T-helper 17 cell (primary cell): ENCODE measurements at places on chromosomes 2 and 18. TPM values are rescaled to one million over a fixed set of nuclear protein-coding genes. Genes with fewer than 3 reads are reported as not detected.

The IL1RL1 gene
- total RNA-seq: 0.99 TPM

The SAG gene
- total RNA-seq: 0.10 TPM

The ADCYAP1 gene
- total RNA-seq: not detected

DNA sequence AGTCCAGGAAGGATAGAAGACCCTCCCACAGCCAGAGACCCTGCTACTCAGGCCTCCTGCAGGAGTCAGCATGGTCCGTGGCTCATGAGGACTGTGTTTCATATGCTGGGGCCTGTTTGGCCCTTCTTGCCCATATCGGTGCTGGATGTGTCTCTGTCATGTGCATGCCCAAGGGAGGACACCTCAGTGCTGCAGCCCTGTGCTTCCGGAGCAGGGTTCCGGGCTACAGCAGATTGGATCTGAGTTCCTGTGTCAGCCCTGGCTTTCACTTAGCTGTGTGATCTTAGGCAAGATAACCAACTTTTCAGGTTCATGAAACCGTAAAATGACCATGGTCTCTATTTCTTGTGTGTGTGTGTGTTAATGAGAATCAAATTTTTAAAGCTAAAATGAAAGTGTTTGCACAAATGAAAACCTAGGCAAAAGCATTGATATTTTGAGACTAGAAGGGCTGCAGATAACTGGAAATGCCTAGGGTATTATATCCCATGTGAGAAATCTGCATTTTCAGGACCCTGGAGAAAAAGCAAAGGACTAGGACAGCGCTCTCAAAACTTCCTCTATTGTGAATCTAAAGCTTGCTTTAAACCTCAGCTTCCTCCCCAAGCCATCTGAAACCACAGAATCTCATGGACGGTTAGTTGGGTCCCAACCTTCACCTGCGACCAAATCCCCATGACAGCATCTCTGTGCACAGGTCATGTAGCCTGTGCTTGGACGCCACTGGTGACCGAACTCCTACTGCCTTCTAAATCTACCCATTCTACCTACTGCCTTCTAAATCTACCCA, 58.8 kb upstream of the CAPN13 start:
- H3K4me3 ChIP-seq: no peak overlapping the region
- peaks cover 13% of the 10 kb centered on the region for H3K4me1 ChIP-seq
- H3K27me3 ChIP-seq: peaks cover 33% of the 10 kb centered on the region
- H3K36me3 ChIP-seq: no peaks in the 10 kb centered on the region
- H3K27ac ChIP-seq: no peak overlapping the region

DNA sequence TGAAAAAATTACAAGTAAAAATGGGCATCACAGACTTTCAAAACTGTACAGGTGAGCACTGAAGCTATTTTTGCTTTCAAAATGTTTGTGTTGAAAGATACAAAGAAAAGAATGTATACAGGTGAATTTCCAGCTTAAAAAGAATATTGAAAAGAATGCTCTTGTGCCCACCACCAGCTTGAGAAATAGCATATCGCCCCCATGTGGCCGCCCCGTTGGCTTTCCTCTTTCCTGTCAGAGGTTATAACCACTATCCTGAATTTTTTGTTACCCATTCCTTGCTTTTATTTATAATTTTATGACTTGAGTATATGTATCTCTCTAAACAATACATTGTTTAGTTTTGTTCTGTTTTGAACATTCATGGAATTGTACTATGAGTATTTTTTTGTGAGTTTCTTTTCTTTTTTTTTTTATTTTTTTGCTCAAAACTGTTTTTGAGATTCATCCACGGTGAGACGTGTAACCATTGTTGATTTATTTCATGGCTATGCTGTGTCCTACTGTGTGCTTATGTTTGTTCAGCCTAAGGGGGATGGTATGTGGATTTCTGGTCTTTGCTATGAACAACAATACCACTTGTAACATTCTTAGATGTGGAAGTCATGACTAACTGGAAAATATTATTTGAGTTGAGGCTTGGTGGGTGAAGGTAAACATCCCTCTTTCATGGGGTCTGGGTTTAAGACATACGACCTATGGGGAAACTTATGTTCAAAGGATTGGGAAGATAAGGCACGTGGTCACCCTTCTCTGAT, 11.6 kb downstream of the TRPM8 start:
- no peak overlapping the region for H3K27ac ChIP-seq
- H3K4me1 ChIP-seq: peaks cover 2% of the 10 kb centered on the region
- H3K27me3 ChIP-seq: peaks cover 78% of the 10 kb centered on the region
- H3K4me3 ChIP-seq: no peak overlapping the region
- DNase-seq: no peak
- no peaks in the 10 kb centered on the region for H3K36me3 ChIP-seq

DNA sequence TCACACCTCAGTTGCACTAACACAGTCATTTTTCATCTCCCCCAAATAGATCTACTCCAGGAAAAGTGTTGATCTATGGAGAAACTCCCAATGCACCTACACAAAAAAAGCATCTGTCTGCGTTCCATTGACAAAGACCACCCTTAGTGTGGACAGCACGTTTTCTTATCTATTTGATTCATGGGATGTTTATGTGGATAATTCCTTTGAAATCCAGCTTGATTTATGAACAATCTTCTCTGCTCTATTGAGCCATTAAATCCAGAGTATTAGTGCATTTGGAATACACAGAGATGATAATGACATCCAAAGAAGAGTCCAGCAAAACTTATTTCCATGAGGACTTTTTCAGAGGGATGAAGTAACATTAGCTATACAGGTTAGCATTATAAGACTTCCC, 1221.9 kb upstream of the NXPH2 start:
- no peak overlapping the region for H3K27ac ChIP-seq
- no peaks in the 10 kb centered on the region for H3K27me3 ChIP-seq
- H3K4me1 ChIP-seq: no peaks in the 10 kb centered on the region
- no peaks in the 10 kb centered on the region for H3K36me3 ChIP-seq

DNA sequence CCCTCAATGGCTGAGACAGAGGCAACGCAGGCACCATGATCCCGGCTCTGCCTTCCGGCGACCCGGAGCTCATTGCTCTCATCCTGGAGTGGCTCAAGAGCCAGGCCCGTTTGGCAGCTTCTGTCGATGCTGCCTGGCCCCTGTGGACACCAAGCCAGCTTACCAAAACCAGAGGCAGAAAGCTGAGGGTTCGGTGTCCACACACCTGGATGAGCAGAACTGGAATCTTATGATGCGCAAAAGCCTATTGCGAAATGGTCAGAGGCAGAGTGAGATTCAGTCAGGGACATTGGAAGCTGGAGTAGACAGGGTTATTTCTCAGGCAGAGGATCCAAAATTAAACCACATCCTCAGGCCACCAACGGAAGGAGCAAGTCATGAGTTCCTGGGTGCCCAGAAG, 34.9 kb upstream of the TGIF1 start:
- DNase-seq: no peak
- H3K4me1 ChIP-seq: peaks cover 2% of the 10 kb centered on the region
- H3K4me3 ChIP-seq: no peak overlapping the region
- H3K36me3 ChIP-seq: no peaks in the 10 kb centered on the region
- H3K27ac ChIP-seq: peak overlapping the region; percentile 1
- H3K27me3 ChIP-seq: no peaks in the 10 kb centered on the region
